ENCODE measurements at places on chromosomes 2 and 18. TPM values are rescaled to one million over a fixed set of nuclear protein-coding genes. Genes with fewer than 3 reads are reported as not detected.

DNA sequence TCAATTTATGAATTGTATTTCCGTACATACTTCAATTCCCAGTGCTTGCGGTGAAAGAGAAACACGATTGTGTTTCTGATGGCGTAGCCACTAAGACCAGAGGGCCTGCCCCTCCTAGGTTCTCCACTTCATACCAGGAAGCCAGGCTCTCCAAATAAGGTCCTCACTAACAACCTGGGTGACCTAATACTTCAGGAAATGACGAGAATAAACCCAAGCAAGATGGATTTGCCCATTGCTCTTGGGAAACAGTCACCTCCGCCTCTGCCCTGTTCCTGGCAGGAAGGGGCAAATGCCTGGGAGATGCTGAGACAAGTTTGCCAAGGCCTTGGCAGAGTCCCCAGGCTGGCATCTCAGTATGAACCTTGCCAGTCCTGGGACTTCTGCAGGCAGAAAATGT is 41.8 kb downstream of the TTC32 start:
- H3K4me3 ChIP-seq: no peak overlapping the region
- no peaks in the 10 kb centered on the region for H3K36me3 ChIP-seq
- H3K4me1 ChIP-seq: peaks cover 54% of the 10 kb centered on the region
- H3K27ac ChIP-seq: peak overlapping the region; percentile 5
- H3K27me3 ChIP-seq: no peaks in the 10 kb centered on the region

GRCh38 chr2:53064154-53064553 is 703.5 kb upstream of the CHAC2 start:
- H3K36me3 ChIP-seq: no peaks in the 10 kb centered on the region
- no peak overlapping the region for H3K27ac ChIP-seq
- DNase-seq: no peak
- H3K4me1 ChIP-seq: no peaks in the 10 kb centered on the region

GRCh38 chr2:189628817-189629530 is 32.3 kb upstream of the ASNSD1 start:
- DNase-seq: no peak
- H3K36me3 ChIP-seq: no peaks in the 10 kb centered on the region
- no peaks in the 10 kb centered on the region for H3K4me1 ChIP-seq
- no peak overlapping the region for H3K27ac ChIP-seq
- no peaks in the 10 kb centered on the region for H3K27me3 ChIP-seq

DNA sequence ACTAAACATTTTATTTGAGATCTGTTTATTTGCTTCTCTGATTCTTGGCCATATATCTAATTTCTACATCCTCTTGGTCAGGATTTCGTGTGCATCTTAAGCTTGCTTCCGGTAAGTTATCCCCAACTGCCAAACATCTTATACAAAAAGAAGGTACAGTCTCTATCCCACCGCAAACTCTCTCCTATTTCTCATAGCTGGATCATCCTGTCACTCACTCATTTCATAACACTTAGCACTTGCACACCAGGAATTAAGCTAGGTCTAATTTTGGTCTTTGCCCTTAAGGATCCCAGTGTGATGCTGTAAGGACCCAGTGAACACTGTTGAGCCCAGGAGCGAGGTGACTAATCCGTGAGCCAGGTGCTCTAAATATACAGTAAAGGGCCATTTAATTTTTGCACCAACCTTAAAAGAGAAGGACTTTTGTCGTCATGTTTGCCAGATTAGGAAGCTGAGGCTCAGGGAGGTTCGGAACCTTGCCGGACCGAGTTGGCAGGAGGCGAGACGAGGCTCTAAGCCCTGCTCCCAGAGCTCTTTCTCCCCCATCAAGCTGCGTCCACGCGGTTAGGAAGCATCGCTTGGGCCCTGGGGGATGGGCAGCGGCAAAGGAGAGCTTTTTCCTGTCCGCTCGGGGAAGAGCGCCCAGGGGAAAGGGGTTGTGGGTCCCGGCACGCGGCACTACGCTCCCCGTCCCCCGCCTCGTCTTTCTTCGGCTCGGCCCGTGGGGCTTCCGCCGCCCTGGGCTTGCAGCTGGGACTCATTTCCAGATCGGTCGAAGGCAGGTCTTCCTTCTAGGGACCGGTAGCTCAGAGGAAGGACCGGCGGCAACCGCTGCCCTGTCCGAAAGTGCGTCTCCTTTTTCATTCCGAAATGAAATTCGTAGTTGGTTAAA is 4.1 kb upstream of the ITPRIPL1 start:
- peak overlapping the region; percentile 10 for H3K27ac ChIP-seq
- DNase-seq: no peak
- H3K4me3 ChIP-seq: peak overlapping the region; percentile 65

GRCh38 chr18:73688851-73689711 is 458.6 kb downstream of the FBXO15 start:
- no peaks in the 10 kb centered on the region for H3K36me3 ChIP-seq
- DNase-seq: no peak
- H3K27me3 ChIP-seq: no peaks in the 10 kb centered on the region

DNA sequence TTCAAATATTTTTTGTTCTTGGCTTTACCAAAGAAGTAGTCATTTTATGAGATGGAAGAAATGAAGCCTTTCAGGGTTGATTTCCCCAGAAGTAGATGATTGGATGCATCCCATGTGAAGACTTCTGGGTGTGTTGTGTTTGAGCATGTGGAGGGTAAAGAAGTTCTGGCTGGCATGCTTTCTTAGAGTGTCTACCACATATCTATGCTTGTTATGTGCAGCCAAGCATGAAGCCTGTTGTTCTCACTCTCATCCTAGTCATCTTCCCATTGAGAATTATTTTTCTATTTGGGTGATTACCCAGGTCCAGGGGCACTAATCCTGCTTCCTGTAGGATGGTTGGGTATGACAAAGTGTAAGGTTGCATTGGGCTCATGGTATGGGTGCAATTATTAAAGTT is 472.9 kb downstream of the PTPRM start:
- DNase-seq: no peak
- no peaks in the 10 kb centered on the region for H3K27me3 ChIP-seq
- no peak overlapping the region for H3K4me3 ChIP-seq
- H3K36me3 ChIP-seq: no peaks in the 10 kb centered on the region
- no peaks in the 10 kb centered on the region for H3K4me1 ChIP-seq
- H3K27ac ChIP-seq: no peak overlapping the region

DNA sequence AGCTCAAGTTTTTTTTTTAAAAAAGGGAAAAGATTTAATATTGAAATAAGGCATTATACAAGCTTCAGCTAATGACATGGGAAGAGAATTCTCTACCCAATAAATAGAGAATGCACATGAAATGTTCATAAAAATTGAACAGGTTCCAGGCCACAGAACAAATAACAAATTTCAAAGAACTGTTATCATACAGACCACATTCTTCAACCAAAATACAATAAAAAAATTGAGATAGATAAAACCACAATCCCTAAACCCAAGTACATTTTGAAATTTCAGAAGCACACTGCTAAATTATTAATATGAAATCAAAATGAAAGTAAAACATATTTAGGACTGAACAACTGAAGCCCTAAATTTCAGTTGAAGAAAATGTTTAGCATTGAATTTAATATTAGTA is 89.6 kb downstream of the BCL2 start:
- no peak for DNase-seq
- no peak overlapping the region for H3K4me3 ChIP-seq
- H3K27me3 ChIP-seq: no peaks in the 10 kb centered on the region

GRCh38 chr2:34961822-34962221 is 1362.7 kb upstream of the FAM98A start:
- H3K27ac ChIP-seq: no peak overlapping the region
- H3K4me3 ChIP-seq: no peak overlapping the region

GRCh38 chr2:172062402-172063004 is 22.8 kb upstream of the DLX1 start:
- peaks cover 4% of the 10 kb centered on the region for H3K36me3 ChIP-seq
- H3K27me3 ChIP-seq: no peaks in the 10 kb centered on the region
- H3K4me1 ChIP-seq: no peaks in the 10 kb centered on the region
- no peak overlapping the region for H3K27ac ChIP-seq

The RPL31 gene
- total RNA-seq: 2,101 TPM

The SLC9A2 gene
- 0.06 TPM for total RNA-seq

The ELOA2 gene
- not detected for total RNA-seq

The KCNJ13 gene
- total RNA-seq: not detected
